ENCODE measurements at places on chromosomes 16 and 17.

GRCh38 chr17:58605986-58606385, 85.9 kb downstream of the TEX14 start:
- DNase-seq: no peak

DNA sequence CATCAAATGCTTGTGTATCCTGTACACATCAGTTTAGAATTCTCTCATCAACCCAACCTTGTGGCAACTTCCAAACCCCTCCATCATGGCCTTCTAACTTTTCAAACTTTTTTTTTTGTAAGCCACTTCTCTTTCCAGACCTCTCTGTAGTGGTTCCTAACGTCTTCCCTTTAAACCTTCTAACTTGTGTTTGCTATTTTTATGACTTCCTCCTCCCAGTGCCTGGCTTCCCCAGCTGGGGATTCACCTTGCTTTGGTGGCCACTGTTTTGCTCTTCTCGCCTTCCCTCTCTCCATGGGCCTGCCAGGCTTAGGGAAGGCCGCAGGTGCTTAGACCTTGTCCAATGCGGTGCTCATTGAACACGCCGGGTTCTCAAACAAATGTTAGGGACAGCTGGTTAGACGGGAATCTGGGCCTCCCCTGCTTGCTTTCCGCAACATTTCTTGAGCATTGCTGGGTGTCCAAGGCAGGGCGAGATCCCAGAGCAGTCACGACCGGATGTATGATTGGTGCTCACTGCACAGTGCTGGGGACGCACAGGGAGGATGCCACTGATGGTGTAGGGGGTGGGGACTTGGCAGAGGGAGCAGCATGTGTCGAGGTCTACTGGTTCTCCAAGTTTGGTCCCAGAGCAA, 1.1 kb upstream of the XYLT2 start:
- DNase-seq: no peak

DNA sequence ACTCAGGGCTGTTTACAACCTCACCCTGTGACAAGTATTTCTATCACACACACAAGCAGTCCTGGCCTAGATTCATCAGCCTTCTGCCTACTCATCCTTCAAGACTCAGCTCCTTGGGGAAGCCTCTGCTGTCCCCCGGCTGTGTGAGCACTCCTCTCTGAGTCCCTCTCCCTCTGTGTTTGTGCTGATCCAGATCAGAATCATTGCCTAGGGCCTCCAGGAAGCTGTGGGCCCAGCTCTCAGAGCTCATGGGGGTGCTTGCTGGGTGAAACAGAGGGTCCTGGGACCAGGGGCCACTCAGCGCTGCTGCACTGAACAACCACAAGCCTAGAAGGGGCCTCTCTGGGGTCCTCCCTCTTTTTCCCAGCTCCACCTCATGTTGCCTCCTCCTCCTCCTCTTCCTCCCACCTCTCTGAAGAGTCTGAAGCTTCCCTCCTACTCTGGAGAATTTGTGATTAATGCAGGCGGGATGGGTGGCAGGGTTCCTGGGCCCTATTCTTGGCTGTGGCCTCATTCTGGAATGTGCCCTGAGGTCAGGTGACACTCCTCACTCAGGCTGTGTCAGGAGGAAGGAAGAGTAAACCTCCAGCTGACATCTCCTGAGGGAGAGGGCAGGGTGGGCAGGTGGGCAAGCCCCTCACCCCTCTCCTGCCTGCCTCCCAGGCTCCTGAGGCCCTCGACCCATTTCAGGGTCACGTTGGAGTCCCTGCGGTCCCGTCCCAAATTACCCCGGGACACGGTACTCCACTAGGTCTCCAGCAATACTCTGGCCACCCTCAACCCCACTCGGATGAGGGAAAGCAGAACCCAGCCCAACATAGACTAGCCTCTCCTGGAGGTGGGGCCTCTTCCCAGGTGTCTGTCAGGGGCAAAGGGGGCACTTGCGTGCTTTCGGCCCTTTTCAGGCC, 10.1 kb downstream of the WFIKKN2 start:
- DNase-seq: no peak

DNA sequence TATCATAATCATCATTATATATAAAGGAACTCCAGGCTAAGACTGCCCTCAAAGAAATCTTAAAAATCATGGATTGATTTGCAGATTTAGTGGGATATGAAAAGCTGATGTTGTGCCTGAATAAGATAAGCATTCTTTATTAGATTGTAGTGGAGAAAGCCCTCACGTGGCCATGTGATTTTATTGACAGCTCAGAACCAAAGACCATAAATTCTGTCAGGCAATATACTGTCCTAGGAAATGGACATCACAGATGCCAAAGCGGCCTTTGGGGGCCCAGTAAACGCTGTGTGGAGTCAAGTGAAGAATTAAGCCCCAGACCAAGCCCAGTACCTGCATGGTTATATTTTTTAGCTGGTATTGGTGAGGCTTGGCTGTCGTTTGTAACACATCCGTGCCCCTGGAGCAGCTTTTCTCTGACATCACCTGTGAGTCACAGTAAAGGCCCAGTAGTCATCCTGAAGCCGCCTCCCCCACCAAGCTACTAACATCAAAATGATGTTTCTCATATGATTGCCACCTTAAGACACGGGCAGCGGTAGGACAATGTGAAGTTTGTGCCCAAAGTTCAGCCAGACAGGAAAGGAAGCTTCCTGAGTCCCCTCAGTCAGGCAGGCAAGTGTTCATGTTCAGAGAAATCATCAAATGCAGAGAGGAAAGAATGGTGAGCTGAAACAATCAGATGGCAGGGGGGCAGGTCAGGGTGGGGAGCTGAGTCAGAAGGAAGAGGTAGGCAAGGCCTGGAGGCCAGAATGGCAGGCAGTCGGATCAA, 209.4 kb downstream of the IRX3 start:
- peak; percentile 5 for DNase-seq

All from activated CD4-positive, alpha-beta T cell treated with anti-CD3 and anti-CD28 coated beads for 48 hours (primary cell).